ENCODE measurements at places on chromosomes 12 and 14. TPM values are rescaled to one million over a fixed set of nuclear protein-coding genes. Genes with fewer than 3 reads are reported as not detected.

GRCh38 chr12:89472508-89472907 lies 52.1 kb downstream of the GALNT4 start:
- no peak for DNase-seq

- DNase-seq = no peak
These were observed 389.9 kb downstream of the GRIN2B start for GRCh38 chr12:13591488-13591887.

DNA sequence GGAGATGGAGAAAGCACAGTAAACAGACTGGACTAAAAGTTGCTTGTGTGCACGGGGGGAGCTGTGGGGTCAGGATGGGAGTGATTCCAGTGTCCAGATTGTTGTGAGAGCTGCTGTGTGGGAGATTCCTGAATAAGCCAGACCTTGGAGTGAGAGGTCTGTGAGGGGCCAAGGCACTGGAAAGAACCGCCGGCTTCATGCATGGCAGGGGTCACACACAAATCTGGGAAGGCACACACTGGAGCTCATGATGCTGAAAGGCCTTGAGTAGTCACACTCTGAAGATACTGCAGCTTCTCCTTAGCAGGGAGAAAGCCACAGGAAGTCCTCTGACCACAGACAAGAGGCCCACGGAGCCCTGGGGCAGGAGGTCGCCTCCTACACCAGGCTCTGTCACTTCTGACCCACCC lies 23.1 kb downstream of the ADCY6 start:
- no peak for DNase-seq

GRCh38 chr14:66746316-66747006 lies 238.5 kb downstream of the GPHN start:
- DNase-seq = peak; percentile 14

SLC39A5 gene
- polyA plus RNA-seq = 5.2 TPM

DNA sequence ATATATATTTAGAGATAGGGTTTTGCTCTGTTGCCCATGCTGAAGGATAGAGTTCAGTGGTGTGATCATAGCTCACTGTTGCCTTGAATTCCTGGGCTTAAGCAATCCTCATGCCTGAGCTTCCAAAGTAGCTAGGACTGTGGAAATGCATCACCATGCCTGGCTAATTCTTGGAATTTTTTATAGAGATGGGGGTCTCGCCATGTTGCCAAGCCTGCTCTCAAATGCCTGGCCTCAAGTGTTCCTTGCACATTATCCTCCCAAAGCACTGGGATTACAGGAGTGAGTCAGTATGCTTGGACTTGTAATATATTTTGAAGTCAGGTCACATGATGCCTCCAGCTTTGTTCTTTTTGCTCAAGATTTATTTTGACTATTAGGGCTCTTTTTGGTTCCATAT lies 178.0 kb downstream of the RPAP3 start:
- no peak for DNase-seq

ANKRD33 gene
- polyA plus RNA-seq = not detected

GRCh38 chr12:117098361-117099217 lies 627 bp downstream of the TESC start:
- DNase-seq = no peak

DNA sequence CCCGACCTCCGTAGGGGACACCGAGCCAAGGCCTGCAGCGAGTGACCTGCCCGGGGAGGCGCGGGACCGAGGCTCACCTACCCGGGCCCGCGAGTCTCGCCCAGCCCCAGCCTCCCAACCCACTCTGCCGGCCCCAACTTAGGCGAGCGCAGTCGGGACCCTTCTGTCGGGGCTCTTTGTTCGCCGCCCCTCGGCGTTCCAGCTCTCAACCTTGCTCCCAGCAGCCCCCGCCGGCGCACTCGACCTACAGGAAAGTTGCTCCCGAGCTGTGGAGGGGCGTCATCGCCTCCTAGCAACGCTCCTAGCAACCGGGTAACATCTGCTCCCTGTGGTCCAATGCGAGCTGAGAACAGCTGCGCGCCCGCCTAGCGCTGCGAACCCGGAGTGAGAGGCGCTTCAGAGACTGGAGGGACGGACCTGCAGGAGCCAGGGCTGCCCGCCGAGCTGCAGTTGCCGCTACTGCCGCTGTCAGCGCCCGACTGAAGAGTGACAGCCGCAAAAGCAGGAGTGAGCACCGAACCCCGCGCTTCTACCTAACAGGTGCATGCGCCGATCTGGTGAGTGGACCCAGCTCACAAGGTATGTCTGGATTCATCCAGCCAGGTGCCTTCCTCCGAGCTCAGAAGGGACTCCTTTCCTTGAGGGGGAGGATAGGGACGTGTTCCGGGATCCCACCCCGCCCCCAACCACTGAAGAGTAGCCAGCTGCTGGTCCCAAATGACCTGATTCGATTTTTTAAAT lies 355.0 kb downstream of the SNAPC1 start:
- DNase-seq = peak; percentile 80

DNA sequence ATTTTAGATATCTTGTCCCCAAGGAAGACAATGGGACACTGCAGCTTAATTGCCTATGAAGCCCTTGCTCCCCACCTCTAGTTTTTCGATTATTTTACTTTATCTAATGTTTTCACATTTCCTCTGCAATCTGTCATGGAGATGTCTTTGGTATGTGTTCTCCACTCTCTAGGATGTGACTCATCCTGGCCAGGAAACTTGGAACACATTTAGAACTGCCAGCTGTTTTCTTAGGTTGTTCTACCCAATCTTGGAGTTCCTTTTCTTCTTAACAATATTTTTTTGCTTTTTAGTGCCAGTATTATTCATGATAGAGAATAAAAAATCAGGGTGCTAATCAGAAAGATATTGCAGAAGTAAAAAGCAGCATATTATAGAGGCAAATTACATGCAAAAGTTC lies 101.7 kb upstream of the CLEC14A start:
- DNase-seq = no peak

DNA sequence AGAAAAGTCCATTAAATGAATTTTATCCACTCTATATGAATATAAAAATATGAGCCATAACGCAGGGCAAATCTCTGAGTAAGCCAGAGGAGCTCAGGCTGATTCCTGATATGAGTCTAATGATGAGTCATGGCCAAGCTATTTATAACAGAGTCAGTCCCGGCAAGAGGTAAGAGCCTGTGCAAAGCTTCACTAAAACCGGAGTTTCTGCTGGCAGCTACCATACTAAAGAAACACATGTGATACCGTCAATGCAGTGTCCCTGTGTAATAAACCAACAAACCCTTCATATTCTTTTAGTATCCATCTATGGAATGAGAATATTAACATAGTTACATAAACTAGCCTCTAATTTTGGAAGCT lies 319.4 kb downstream of the KCNC2 start:
- no peak for DNase-seq

DNA sequence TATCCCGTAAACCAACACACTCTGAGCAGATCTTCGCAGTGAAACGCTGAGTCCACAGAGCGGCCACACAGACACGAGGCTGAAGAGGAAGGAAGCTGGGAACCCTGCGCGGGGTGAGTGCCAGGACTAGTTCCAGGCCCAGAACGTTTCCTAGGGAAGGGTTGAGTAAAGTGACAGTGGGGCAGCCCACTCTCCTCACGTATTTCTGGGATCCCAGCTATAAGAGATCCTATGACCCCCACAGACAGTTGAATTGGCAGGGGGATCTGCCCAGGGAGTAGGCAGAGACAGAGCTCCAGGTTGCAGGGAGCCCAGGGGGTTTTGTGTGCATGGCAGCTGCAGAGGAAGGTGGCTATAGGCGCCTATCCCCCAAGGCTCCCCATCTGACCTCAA lies 51.1 kb downstream of the GTF2A1 start:
- peak; percentile 78 for DNase-seq

GRCh38 chr12:79168687-79169086 lies 304.1 kb downstream of the SYT1 start:
- DNase-seq = no peak

SLC39A2 gene
- 0.38 TPM for polyA plus RNA-seq

TRHDE gene
- polyA plus RNA-seq = 3.4 TPM

GRCh38 chr12:48980389-48980952 lies 2.3 kb downstream of the WNT1 start:
- peak; percentile 77 for DNase-seq

DNA sequence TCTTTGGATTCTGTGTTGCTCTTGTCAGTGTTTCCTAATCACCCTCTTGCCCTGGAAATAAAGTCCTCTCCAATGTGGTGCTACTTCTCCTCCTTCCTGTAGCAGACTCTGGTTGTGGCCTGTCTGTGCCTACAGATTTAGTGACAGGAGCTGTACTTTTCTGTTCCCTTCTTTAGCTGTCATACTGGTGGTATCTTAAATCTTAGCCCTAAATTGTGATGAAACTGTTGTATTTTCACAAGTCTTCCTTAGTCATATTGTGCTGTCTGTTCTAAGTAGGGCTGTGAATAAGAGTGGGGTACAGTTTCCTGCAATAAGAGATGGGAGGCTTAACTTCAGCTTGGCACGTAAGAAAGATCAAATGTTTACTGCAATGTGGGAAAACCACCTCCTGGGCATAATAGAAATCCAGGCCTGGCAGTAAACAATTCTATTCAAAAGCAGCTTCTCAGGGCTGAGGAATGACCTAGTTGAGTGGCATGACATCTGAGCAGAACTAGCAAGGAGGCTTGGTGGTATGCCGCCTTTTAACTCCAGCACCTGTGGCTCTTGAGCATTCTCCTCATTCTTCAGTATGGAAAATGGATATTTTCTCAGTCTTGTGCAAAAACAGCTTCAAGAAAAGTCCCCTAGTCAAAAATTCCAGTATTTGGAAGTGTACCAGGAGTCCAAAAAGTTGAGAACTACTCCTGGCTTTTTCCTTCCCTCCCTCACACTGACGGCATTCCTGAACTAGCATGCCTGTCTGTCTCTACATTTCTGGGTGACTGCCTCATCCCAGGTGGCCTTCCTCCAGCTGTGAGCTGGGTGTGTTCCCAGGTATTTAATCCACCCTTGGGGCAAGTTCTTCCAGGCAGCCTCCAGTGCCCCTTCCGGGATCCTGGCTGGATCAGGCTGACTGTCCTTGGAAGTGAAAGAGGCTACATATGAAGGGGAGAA lies 19.5 kb downstream of the ANO6 start:
- DNase-seq = no peak

FZD10 gene
- 1.2 TPM for polyA plus RNA-seq

RAD9B gene
- 1.4 TPM for polyA plus RNA-seq

SDR9C7 gene
- 0.11 TPM for polyA plus RNA-seq

DNA sequence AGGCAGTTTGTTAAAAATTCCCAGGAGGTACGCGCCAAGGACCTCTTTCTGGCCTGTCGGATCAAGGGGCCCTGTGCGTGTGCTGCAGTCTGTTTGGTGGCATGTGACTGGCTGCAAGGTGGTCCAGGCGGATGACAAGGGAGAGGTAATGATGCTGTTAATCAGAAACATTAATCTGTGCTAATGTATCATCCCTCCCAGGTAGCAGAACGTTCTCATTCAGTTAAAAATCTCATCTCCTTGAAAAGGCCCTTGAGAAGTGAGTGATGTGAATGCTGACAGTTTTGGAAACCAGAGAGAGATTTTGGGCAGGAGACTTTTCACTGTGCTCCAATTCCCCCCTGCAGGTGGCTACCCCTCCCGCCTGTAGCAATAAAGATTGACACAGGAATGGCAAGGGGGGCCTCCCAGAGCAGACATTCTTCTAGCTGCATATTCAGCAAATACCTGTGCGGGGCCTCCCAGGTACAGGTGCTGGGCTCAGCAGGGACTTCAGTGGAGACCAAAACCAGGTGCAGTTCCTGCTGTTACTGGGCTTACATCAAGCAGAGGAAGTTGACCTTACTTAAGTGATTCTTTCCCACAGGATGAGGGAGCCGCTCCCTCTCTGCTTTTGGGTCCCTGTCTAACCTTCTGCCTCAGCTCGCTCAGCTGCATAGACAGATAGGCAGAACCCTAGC lies 364.8 kb downstream of the CACNA1C start:
- DNase-seq = no peak

FGF6 gene
- not detected for polyA plus RNA-seq

DNA sequence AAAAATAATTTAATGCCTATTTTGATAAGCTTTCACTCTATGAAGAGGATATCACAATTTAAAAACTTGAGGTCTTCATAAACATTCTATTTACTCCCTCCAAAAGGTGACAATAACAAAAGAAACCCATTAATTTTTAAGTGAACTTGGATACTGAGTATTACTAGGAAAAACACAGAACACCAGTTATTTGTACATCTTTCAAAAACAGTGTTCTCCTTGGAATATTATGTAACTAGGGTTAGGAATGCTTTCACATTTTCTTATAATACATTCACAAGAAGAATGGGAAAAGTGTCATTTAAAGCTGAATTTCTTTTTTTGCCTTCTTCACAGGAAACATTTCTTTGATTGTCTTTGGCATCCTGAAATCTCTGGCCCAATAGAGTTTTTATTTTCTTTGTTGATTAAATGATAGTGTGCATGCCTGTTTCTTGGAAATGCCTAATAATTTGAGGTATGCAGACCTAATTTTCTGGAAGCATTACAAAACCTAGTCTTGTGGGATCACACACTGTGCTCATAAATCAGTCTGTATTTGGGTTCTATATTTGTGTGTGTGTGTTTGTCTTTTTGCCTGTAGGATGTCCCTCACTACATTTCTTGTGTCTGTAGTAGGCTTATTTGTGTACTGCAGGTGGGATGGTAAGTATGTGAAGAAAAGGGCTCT lies 76.5 kb downstream of the WNK1 start:
- no peak for DNase-seq

CELA1 gene
- not detected for polyA plus RNA-seq

DNA sequence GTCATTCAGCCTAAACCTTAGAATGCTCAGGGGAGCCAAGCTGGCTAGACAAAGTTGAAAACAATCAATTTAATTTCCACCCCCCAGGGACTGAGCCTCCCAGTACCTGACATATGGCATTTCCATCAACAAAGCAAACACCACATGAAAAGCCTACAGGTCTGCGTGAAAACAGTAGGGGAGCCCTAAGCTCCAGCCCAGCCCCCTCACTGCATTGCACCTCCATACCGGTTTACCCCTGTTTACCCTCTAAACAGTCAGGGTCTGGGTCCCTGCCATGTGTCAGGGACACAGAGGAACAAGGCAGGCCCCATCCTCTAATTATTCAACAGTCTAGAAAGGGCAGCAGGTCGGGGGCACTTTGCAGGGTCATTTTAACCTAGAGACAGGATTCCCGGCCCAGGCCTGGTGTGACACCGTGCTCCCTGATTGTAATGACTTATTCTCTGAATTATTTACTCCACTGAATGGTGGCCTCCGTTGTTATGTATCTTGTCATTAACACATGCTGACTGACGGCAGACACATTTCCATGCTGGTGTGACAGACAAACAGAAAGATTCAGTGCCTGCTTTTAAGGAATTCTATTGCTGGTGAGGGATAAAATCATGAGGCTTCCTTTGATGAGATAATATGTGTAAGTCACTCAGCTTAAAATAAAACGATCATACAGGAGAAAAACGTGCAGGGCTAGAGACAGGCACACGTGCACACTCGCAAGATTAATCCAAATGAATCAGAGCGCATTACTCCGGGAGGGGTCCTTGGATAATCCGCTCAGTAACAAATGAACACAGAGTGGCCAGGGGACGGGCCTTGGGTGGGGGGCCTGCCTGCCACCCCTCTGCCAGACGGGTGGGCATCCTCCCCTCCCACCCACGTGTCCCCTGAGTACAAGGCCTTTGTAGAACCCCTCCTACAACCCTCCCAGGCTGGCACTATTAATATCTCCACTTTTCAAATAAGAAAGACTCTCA lies 23.2 kb downstream of the CCDC88C start:
- DNase-seq = no peak
